ENCODE measurements at places on chromosomes 2 and 18. TPM values are rescaled to one million over a fixed set of nuclear protein-coding genes. Genes with fewer than 3 reads are reported as not detected.

The NDC80 gene
- total RNA-seq, result 27.7 TPM

The TMEM247 gene
- not detected for total RNA-seq

The ANKRD30B gene
- total RNA-seq, result 7.3 TPM

The ITGA6 gene
- 65.3 TPM for total RNA-seq

The MAP3K20 gene
- total RNA-seq, result 11.2 TPM

The C2orf78 gene
- not detected for total RNA-seq

The PDK1 gene
- 42.6 TPM for total RNA-seq

The MROH2A gene
- total RNA-seq, result not detected

The SIX3 gene
- total RNA-seq, result not detected

The PLEK gene
- total RNA-seq, result not detected

The RGPD3 gene
- not detected for total RNA-seq

- DNase-seq, result no peak
Observed at GRCh38 chr2:80489717-80490116, 185.2 kb upstream of the LRRTM1 start.

DNA sequence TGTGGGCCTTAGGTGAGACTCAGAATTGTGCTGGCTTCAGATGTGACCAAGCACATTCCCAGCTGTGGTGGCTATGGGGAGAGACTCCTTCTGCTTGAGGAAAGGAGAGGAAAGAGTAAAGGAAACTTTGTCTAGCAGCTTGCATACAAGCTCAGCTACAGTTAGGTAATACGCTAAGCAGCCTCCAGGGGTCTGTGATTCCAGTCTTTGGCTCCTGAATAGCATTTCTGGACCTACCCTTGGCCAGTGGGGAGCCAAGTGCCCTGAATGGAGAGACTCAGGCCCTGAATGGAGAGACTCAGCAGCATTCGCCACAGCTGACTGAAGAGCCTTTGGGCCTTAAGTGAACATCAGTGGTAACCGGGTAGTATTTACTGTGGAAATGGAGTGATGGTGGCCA lies 227.4 kb upstream of the CDH7 start:
- peak; percentile 29 for DNase-seq

GRCh38 chr2:28355521-28356094 lies 37.0 kb upstream of the FOSL2 start:
- DNase-seq, result no peak

DNA sequence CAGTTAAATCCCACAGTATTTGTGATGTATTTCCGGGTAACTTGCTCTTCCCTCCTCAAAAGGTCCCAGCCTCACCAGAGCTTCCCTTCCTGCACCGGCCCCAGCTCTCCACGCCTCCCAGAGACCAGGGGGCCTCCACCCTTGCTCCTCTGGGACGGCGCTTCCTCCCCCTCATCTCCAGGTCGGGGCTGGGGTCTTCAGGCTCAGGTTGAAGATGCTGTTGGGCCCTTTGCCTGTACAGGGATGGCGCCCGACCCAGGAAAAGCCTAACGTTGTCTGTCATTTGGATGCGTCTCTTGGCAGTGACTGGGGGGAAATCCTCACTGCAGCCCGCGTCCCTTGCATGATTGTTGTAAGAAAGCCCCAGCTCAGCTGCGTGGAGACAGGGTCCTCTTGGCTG lies 126.7 kb downstream of the TPO start:
- no peak for DNase-seq

DNA sequence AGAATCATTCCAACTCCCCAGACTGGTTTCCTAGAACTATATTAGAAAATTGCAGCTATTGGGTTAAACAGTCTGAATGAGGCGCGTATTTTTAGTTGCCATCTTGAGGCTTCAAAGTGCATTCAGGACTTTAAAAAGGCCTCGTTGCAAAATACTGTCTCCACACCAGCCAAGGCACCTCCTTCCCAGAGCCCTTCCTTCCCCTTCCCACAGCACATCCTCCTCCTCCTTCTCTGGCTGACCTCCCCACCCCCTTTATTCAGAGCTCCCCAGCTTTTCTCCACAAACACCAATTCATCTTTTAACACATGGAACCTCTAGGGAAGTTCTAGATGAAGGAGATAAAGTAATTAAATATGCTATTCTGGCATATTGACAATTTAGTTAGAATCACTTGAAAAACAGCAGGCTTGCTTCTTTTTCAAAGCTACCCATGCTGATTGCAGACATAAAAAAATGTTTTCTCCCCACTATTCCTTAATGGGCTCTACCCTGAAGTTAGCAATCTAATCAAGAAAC lies 90.3 kb downstream of the RTP5 start:
- no peak for DNase-seq

GRCh38 chr18:902229-902628 lies 2.4 kb upstream of the ADCYAP1 start:
- DNase-seq, result peak; percentile 48

GRCh38 chr2:18671363-18671762 lies 82.0 kb upstream of the NT5C1B start:
- no peak for DNase-seq

- DNase-seq, result no peak
Observed at GRCh38 chr18:55732227-55733106, 144.5 kb upstream of the TCF4 start.

- no peak for DNase-seq
Observed at GRCh38 chr2:97713296-97714083, at the start of gene ZAP70. ZAP70 (plus strand) TSS chr2:97713576; CDS start chr2:97724037, 10,461 bp downstream.

DNA sequence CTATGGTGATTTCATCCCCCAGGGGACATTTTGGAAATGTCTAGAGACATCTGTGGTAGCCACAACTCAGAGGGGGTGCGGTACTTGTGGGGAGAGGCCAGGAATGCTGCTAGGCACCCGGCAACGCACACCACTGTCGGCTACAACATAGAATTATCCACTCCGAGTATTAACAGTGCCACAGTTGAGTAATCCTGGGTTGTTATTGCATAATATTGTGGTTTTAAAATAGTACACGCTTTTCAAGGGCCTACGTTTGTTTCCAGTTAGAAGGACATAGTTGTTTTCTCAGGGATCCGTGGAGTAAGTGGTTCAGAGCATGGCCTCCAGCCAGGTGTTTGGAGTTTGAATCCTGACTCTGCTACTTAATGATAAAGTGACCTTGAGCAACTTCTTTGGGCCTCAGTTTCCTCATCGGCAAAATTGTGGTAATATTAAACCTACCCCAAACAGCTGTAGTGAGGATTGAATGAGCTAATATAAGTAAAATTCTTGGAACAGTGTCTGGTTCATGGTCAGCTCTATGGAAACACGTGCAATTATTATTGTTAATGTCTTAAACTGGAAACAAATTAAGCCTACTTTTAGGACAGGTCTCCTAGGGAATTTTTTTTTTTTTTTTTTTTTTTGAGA lies 24.5 kb downstream of the CYP27A1 start:
- DNase-seq, result peak; percentile 94

- DNase-seq, result no peak
Observed at GRCh38 chr2:205370726-205371125, 311.6 kb upstream of the NRP2 start.

DNA sequence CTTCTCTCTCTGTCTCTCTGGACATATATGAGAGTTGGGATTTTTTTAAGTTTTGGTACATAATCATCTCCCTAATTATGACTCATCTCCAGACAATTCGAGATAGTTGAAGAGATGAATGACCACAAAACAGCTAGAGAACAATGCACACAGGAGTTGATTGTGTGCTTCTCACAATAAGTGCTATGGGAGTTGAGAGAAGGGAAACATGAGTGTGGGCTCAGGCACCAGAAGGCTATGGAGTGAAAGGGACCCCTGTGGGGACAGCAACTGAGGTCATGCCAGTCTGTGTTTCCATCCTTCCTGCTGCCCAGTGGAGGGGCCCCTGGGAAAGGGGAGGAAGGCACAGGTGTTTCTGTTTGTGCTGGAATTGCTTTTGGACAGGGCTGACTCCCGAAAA lies 6.5 kb upstream of the YWHAQ start:
- peak; percentile 92 for DNase-seq

- no peak for DNase-seq
Observed at GRCh38 chr18:79438089-79438897, 42.6 kb downstream of the NFATC1 start.

GRCh38 chr2:168449419-168449818 lies 6.7 kb upstream of the CERS6 start:
- DNase-seq, result no peak

- DNase-seq, result peak; percentile 48
Observed at GRCh38 chr2:159612255-159612901, 4.0 kb downstream of the BAZ2B start.

All from SK-MEL-5 (cell line).